ENCODE measurements at places on chromosomes 2 and 18.

GRCh38 chr2:24365051-24365450 is 4.7 kb upstream of the ITSN2 start:
- DNase-seq: no peak

DNA sequence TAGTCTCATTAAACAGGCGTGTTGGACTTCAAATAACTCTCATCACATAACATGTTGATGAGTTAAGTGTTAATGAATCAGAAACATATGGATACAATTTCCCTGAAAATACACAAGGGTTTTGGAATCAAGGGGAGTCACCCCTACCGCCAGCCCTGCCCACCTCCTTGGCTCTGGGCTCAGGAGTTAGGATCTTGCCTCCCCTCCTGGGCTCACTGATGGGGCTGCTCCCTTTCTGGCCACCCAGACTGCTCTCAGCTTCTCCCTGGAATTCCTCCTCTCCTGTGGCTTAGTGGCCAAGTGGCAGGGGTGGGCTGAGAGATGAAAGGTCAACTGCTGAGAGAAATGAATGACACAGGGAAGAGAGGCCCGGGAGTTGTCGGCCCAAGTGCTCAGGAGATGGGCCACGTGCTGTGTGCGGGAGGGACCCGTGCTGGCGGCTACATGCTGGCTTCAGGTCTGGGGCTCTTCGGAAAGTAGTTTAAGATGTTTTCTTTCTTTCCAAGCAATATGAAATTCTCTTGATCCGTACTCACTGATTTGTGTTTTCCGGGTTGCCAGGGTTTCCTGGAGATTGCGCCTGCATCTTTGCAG is 55.8 kb upstream of the TNP1 start:
- no peak for DNase-seq

DNA sequence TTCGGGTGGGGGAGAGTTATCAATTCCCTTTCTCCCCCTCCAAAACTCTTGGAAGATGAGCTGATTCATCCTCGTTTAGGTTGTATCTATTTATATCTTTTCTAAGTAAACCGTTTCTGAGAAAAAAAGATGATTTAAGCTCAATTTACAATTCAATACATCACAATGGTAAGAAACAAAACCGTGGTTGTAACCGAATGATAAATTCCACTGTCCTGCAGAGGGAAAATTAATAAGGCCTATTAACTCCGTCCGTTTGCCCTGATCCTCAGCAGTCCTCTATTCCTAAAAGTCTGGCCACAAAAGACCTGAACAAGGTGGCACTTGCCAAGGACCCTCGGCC is 286.2 kb downstream of the TCF4 start:
- DNase-seq: no peak

GRCh38 chr2:15669375-15669910 is 77.8 kb downstream of the DDX1 start:
- no peak for DNase-seq

DNA sequence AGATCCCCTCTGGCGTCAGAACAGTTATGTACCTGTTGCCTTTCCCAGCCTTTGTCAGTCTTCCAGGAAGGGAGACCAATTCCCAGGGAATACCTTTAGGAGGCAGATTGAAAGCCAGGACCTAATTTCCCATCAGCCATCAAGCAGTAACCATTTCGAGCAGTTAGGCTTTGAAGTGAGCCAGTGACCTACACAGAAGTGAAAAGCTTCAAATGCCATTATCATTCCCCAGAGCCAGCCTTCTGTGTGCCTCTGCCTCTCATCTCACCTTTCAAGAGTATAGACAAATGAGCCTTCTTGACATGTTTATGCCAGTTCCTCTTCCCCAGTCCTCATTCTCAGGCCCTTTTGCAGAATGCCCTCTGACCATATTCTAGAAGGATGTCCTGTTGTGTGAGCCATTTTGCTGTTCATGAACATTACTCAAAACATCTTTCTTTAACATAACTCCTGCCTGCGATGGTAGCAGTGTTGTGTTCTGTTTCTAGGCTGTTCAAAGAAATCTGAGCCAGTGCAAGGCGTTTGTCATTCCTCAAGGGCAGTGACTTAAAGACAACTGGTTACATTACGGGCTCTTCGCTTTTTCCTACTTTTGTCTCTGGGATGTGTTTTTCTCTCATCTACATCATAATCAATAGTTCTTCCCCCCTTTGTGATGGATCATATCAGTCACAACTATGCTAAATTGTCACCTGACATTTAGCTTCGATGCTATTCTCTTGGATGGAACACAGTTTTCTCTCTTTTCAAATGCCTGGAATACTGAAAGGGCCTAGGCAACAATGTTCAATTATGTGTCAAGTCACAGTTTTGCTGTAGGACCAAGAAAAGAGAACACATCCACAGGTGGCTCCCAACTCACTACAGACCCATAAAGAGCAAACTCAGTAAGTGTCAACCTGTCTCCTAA is 138.6 kb downstream of the ALK start:
- no peak for DNase-seq

- no peak for DNase-seq
These were observed 628 bp upstream of the ZFAND2B start for GRCh38 chr2:219205981-219206327.

DNA sequence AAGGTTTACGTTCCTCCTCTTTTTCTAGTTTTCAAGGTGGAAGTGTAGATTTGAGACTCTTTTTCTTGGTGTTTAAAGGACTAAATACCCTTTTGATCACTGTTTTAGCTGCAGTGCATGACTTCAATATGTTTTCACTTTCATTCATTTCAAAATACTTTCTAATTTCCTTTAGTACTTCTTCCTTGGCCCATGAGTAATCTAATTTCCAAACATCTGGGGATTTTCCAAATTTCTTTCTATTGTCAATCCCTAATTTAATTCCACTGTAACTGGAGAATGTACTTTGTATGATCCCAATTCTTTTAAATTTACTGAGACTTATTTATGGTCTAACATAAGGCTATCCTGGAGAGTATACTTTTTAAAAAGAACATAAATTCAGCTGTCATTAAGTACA is 3.8 kb upstream of the RHBDD1 start:
- no peak for DNase-seq

- no peak for DNase-seq
These were observed 7.4 kb upstream of the VRK2 start for GRCh38 chr2:58039170-58039611.

DNA sequence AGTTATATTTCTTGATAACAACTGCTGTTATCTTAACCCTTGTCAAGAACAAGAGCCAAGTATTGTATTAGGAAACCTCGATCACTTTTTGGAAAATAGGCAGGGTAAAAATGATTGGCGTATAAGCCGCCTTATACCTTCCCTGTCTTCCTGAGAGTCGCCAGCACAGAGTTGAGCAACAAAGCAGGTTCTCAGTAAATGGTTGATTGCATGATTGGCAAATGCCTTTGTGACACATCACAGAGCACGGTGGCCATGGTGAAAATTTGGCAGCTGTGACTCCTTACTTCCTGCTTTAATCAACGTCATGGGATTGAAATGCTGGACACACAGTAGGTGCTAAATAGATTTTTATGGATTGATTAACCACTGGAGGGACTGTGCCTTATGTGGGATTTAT is 3.9 kb upstream of the KLHL29 start:
- DNase-seq: no peak

DNA sequence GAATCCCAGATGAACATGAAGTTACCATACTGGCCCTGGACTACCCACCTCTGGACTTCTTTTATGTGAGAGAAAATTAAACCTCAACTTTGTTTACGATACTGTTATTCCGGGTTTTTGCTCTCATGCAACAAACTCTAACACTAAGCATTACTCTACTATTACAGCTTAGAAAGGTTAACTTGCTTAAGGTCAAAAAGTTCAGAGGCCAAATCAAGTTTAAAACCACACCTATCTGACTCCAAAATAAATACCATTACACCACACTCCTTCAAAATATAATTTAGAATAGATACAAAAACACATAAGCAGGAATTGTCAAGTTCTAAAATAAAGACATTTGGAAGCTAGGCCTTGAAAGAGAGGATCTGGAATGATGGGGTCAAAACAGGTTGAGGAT is 75.0 kb downstream of the DTNB start:
- no peak for DNase-seq

All from activated CD4-positive, alpha-beta T cell treated with anti-CD3 and anti-CD28 coated beads, Interleukin-2, Interleukin-6, amounts not matched to agents 100 ng/mL and 50 ng/mL, durations not matched to agents 16 hours and 8 hours (primary cell).